Osteocyte (in vitro differentiated cells): ENCODE measurements at places on chromosomes 12 and 14. TPM values are rescaled to one million over a fixed set of nuclear protein-coding genes. Genes with fewer than 3 reads are reported as not detected.

GRCh38 chr12:68451261-68452077 is 119.3 kb upstream of the MDM1 start:
- no peaks in the 10 kb centered on the region for H3K36me3 ChIP-seq
- no peak overlapping the region for H3K27ac ChIP-seq
- no peak overlapping the region for H3K4me3 ChIP-seq
- peaks cover 29% of the 10 kb centered on the region for H3K4me1 ChIP-seq
- no peaks in the 10 kb centered on the region for H3K27me3 ChIP-seq
- no peak for DNase-seq

- H3K36me3 ChIP-seq, result peaks cover 2% of the 10 kb centered on the region
- H3K4me3 ChIP-seq, result no peak overlapping the region
- no peaks in the 10 kb centered on the region for H3K27me3 ChIP-seq
- H3K27ac ChIP-seq, result peak overlapping the region; percentile 68
These were observed 109.8 kb upstream of the DNM1L start for GRCh38 chr12:32569259-32569658.

GRCh38 chr14:72998252-72998903 is 28.5 kb downstream of the ZFYVE1 start:
- H3K36me3 ChIP-seq, result peaks cover 29% of the 10 kb centered on the region
- no peaks in the 10 kb centered on the region for H3K27me3 ChIP-seq
- H3K4me3 ChIP-seq, result no peak overlapping the region
- peaks cover 8% of the 10 kb centered on the region for H3K4me1 ChIP-seq
- no peak for DNase-seq
- no peak overlapping the region for H3K27ac ChIP-seq

GRCh38 chr14:35088514-35088913 is 33.3 kb downstream of the PPP2R3C start:
- no peak for DNase-seq
- no peaks in the 10 kb centered on the region for H3K27me3 ChIP-seq
- no peak overlapping the region for H3K4me3 ChIP-seq

- DNase-seq, result no peak
- H3K27me3 ChIP-seq, result peaks cover 53% of the 10 kb centered on the region
- H3K36me3 ChIP-seq, result no peaks in the 10 kb centered on the region
- no peaks in the 10 kb centered on the region for H3K4me1 ChIP-seq
- no peak overlapping the region for H3K27ac ChIP-seq
These were observed 50.0 kb upstream of the LYZ start for GRCh38 chr12:69298133-69298532.

The CALM1 gene
- total RNA-seq, result 184 and 199 TPM in 2 replicates

- H3K4me3 ChIP-seq, result no peak within 1 kb of the TSS
- no peaks in the 10 kb centered on the region for H3K36me3 ChIP-seq
- no peak within 1 kb of the TSS for H3K27ac ChIP-seq
- H3K4me1 ChIP-seq, result peaks cover 5% of the 10 kb centered on the region
- H3K27me3 ChIP-seq, result no peaks in the 10 kb centered on the region
- peak; percentile 89 for DNase-seq
These were observed at the start of gene RNU4-1 for GRCh38 chr12:120292661-120293531. Gene RNU4-1 (minus strand): TSS chr12:120293237.

The TBX5 gene
- total RNA-seq, result not detected in 2 replicates

DNA sequence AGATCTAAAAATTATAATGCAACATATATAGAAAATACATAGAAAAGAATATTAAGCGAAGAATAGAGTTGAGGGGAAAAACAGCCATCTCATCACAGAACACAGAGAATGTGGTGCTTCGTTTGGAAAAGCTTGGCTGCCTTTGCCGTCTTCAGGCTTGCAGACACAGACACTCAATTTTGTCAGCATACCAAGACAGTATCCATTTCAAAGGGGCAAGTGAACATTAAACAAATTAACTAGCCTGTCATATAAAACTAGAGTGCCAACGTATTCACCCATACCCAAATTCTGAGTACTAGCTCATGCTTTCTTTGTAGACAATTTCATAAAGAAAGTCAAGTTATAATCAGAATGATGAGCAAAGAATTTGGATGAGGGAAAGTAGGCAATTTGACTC is 40.5 kb downstream of the DMAC2L start:
- DNase-seq, result no peak
- H3K27me3 ChIP-seq, result no peaks in the 10 kb centered on the region
- H3K36me3 ChIP-seq, result peaks cover 4% of the 10 kb centered on the region
- H3K4me3 ChIP-seq, result no peak overlapping the region

The FOXM1 gene
- 14.9 and 17.4 TPM in 2 replicates for total RNA-seq

- no peak overlapping the region for H3K27ac ChIP-seq
- no peak for DNase-seq
- no peak overlapping the region for H3K4me3 ChIP-seq
- H3K36me3 ChIP-seq, result no peaks in the 10 kb centered on the region
- H3K27me3 ChIP-seq, result no peaks in the 10 kb centered on the region
- H3K4me1 ChIP-seq, result peaks cover 41% of the 10 kb centered on the region
These were observed 371.8 kb upstream of the PRICKLE1 start for GRCh38 chr12:42961395-42961794.

- H3K27me3 ChIP-seq, result no peaks in the 10 kb centered on the region
- no peak for DNase-seq
- no peak overlapping the region for H3K27ac ChIP-seq
- H3K36me3 ChIP-seq, result no peaks in the 10 kb centered on the region
These were observed 96.7 kb downstream of the NUAK1 start for GRCh38 chr12:106042037-106042436.
